ENCODE measurements at places on chromosomes 3 and 15.

GRCh38 chr3:103218146-103218545, 783.3 kb downstream of the ZPLD1 start:
- no peak for DNase-seq

DNA sequence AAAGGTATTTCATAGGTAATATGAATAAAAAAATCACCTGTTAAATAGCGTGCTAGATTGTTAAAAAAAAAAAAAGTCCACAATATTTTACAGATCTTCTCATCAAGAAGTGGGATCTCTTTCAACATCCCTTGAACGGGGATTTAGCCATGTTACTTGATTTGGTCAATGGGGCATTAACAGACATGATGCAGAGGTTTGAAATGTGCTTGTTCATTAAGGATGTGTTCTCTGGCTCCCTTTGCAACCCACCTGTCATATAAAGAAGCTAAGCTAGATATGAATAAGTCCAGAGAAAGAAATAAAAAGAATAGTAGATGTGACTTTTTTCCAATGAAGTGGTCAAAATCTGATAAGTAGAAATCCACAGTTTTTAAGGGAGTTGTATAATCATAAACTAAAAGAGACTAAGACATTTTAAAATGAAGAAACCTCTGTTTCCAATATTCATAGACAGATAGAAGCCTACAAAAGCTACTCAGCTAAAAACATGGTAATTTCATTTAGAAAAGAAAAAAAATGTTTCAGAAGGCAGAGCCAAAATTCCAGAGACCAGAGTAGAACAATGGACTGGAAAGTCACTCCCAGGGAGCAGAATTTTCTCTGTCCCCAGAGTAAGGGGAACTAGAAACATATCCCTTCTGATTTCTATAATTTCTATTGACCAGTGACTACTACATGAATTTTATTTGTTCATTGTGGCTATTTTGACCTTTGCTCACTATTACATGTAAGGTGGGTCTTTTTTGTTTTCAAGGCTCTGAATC, 79.2 kb downstream of the PLSCR2 start:
- DNase-seq, result no peak

- no peak for DNase-seq
Measured at GRCh38 chr3:149270180-149270579, 48.6 kb upstream of the CP start.

DNA sequence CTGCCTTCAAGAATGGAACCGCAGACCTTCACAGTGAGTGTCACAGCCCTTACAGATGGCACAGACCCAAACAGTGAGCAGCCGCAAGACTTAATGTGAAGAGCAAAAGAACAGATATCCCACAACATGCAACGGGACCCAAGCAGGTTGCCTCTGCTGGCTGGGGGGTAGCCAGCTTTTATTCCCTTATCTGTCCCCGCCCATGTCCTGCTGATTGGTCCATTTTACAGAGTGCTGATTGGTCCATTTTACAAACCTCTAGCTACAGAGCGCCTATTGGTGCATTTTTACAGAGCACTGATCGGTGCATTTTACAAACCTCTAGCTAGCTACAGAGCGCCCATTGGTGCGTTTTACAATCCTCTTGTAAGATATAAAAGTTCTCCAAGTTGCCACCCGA, 102.0 kb upstream of the IGF1R start:
- no peak for DNase-seq

DNA sequence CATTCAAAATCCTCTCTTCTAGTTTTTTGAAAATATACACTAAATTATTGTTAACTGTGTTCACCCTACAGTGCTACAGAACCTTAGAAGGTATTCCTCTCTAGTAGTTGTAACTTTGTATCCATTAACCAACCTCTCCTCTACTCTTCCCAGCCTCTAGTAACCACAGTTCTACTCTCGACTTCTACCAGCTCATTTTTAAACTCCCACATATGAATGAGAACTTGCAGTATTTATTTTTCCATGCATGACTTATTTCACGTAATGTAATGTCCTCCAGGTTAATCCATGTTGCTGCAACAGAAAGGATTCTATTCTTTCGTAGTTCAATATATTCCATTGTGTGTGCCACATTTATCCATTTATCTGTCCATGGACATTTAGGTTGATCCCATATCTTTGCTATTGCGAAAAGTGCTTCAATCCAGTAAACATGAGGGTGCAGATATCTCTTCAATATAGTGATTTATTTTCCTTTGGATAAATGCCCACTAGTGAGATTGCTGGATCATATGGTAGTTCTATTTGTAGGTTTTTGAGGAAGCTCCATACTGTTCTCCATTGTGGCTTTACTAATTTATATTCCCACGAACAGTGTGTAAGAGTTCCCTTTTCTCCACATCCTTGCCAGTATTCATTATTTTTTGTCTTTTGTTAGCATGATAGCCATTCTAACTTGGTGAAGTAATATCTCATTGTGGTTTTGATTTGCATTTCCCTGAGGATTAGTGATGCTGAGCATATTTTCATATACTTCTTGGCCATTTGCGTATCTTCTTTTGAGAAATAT, 113.7 kb upstream of the SMAD3 start:
- no peak for DNase-seq

DNA sequence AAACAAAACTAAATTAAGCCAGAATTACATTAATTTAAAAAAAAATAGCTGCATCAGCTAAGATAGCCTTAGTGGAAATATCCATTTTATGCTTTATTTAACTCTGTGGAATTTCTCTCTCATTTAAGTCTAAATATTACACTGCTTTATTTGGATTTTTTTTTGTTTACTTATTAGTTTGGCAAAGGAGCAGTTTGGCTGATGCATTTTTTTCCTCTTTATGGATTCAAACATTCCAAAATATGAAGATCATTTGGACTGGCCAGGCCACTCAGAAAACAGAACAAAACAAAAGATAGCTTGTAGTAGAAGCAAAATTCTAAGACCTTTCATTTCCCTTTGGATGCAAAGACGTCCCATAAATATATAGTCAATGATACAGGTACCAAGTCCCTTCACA, 707.3 kb upstream of the UBE2E2 start:
- no peak for DNase-seq

- DNase-seq, result no peak
Measured at GRCh38 chr3:43919029-43919428, 228.3 kb downstream of the ABHD5 start.

- DNase-seq, result no peak
Measured at GRCh38 chr3:9916734-9917680, at the start of gene IL17RC. IL17RC (plus strand) TSS chr3:9917098; CDS start chr3:9917316, 218 bp downstream.

DNA sequence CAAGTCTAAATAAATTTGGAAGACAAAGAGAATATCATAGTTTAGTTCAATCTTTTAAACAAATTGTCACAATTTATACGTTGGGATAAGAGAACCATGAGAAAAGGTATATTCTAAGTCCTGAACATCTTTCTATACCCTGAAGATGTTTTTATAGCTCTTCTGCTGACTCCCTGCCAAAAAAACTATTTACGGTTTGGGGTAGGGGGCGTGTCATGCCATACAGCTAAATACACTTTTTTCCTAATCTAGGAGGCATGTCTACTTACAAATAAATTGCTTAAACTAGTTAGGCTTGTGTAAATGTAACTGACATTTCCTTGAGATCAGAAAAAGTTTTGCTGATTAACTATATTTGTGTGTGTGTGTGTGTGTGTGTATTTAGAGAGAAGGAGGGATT, 163.3 kb downstream of the PGPEP1L start:
- no peak for DNase-seq

All from CD4-positive, alpha-beta T cell treated with Interleukin-15 for 4 hours (primary cell).